ENCODE measurements at places on chromosomes 3 and 15.

DNA sequence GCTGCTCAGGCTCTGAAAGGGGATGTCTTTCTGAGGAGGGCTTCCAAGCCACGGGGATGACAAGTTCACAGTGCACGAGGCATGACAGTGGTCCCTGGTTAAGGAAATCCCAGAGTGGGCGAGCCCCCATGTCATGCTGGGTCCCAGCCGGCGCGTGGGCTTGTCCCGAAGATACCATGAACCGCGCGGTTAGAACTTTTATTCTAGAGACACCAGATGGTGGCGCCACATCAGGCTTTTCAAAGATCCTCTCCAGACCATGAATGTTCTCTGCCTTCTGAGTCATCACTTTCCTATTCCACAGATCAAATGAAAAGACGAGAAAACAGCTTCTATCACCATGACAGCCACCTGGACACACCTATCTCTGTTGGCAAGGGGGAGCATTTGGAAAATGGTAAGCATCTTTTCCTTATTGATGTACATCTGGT lies 227.8 kb upstream of the LYSMD4 start:
- no peak for DNase-seq

- DNase-seq: no peak
These were observed 129.1 kb downstream of the ASB7 start for GRCh38 chr15:100731267-100732152.

- DNase-seq: no peak
These were observed 44.0 kb downstream of the EDEM1 start for GRCh38 chr3:5231487-5231886.

- DNase-seq: no peak
These were observed 28.9 kb upstream of the KCNMB3 start for GRCh38 chr3:179279837-179280236.

GRCh38 chr3:169965562-169966427 lies 812 bp upstream of the SEC62 start:
- DNase-seq: no peak

GRCh38 chr3:157226173-157226847 lies 66.4 kb upstream of the CCNL1 start:
- no peak for DNase-seq

- DNase-seq: no peak
These were observed 76.9 kb upstream of the DNAJC19 start for GRCh38 chr3:181066143-181067087.

DNA sequence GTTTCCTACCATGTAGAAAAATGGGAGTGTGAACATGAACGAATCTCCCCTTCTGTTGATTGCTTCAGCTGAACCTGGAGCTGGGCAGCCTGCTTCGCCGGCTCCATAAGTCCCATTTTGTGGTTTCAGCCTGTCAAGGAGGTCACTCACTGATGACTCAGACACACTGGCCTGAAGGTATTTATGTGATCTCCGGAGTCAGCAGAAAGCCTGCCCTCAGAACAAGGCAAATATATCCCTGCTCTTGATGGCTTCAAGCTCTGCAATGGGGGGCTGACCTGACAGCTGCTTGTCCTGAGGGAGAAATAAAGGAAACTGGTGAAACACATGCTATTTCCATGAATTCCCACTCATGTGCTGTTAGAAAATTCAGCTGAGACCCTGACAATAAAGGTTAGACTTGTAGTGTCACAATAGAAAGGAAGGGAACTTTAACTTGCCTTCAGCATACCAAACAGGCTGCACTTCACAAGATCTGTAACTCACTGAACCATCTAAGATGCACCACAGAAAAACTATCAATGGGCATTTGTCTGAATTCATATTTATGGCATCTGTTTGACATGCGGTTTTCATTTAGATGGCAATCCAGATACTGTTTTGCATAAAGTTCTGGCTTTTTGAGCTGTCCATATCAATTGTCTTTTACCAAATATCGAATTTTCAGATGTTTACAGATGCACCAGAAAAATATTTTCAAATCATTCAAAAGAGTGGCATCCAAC lies 282.0 kb upstream of the VEPH1 start:
- DNase-seq: no peak

GRCh38 chr3:12932347-12932746 lies 91.0 kb upstream of the RPL32 start:
- no peak for DNase-seq

DNA sequence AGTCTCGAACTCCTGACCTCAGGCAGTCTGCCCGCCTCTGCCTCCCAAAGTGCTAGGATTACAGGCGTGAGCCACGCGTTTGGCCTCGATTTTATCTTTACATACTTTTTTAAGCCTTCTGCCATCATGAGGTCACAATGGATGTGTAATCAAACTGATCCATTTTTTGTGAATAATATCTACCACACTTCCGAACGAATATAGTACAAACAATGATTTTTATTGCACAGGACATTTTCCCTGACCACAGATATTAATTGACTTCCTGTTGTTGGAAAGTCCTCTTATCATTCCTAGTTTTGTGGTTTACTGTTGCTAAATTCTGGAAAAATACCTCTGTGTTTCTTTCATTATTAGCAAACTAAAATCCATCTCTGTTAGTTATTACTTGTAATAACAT lies 68.9 kb downstream of the MINDY2 start:
- DNase-seq: no peak

- DNase-seq: no peak
These were observed 60.7 kb downstream of the CFAP20DC start for GRCh38 chr3:58989163-58989562.

DNA sequence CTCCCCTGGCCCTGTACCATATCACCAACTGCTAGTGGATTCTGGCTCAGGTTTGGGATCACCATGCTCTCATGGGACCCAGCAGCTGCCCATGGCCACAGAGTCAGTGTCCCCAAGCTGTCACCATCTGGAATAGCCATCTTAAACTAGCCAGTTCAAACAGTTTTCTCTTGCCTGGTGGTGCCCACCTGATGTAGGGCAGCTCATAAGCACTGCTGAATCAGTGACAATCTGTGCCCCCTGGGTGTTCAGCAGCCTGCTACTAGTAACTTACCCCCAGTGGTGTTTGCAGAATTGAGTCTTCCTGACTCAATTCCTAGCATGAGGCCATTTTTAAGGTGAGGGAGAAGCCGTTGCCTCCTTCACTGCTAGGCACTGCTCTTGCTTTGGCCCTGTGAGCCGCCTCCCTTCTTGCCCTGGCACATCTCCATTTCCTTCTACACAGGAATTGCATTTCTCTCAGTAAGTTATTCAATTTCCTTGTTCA lies 7.9 kb downstream of the RPSA start:
- DNase-seq: no peak

GRCh38 chr3:115272036-115272824 lies 125.1 kb upstream of the ZBTB20 start:
- no peak for DNase-seq
